ENCODE measurements at places on chromosomes 3 and 15. TPM values are rescaled to one million over a fixed set of nuclear protein-coding genes. Genes with fewer than 3 reads are reported as not detected.

DNA sequence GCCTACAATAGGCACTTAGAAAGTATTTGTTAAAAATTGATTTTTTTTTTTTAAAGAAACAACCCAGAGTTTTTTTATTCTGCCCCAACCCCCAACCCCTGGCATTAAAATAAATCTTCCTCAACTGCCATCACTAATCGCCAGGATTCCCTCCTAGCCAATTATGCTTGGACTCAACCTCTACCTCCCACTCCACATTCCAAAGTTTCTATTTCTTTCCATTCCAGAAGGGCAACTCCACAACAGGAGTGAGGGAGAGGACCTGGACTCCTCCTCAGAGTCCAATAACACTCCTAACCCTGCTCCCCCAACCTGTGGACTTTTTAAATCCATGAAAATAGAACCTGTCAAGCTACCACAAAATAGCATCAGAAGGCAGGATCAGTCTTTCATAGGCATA, 99.4 kb downstream of the ADAMTS9 start:
- DNase-seq, result no peak

The PRTG gene
- total RNA-seq, result 19.4 TPM

The CPEB1 gene
- total RNA-seq, result 15.2 TPM

GRCh38 chr3:184540777-184541681, 20.6 kb upstream of the EPHB3 start:
- DNase-seq, result peak; percentile 72

The GOLGA8K gene
- total RNA-seq, result not detected

The NOX5 gene
- not detected for total RNA-seq

DNA sequence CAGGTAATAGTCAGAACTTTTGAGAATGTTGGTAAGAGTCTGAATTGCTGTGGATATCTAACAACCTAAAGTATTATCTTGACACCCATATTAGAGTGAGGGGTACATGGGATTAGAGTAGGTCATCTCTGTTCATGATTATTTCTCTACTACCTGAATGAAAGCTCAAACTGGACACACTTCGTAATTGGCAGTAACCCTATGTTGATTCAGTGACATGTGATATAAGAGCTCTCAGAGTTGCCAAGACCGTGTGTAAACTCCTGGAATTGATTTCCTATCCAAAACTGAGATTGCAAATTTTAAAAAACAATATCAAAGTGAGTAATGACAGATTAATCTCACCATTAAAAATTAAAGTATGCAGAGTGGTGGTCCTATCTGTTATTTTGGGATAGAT, 214.8 kb upstream of the ARHGEF26 start:
- DNase-seq, result no peak

The IFT122 gene
- total RNA-seq, result 20.6 TPM

GRCh38 chr15:34729886-34730285, 24.9 kb downstream of the GJD2 start:
- DNase-seq, result no peak

The HRG gene
- not detected for total RNA-seq

DNA sequence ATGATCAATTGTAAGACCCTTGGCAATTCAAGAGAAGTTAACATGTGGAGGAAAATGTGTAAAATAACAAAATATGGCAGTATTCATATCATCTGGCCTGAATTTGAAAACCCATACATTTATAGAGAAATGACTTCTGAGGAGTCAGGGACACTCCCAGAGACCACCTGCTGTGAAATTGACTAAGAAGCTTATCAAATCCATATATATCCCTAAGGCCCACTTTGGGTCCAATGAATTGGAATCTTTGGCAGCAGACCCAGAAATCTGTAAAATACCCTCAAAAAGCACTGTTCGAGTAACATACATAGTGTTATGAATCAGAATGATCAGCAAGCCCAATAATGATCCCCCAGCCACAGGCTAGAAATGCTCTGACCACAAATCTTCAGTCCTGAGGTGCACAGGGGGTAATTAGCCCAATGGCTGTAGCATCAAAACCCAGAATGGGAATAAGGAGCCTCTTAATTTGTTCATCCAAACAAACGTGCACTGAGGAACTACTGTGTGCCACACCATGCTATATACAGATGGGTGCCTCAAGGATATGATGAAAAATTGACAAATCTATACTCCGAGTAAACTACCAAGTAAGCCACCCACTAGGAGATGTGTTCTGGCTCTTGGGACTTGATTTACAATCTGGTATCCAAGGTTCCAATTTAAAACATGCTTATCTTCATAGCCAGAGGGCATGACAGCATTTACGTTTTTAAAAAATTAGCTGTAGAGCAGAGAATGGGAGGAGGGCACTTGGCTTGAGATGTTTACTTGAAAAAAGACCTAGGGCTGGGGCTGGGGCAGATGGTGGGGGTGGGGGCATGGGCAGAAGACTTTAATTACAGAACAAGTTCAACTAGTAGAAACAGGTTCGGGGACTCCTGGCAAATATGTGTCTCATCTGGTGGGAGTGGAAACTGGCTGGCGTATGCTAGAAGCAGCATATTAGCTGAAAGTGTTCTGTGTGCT, 9.1 kb upstream of the ARHGEF3 start:
- no peak for DNase-seq

The CCR2 gene
- not detected for total RNA-seq
